ENCODE measurements at places on chromosomes 2 and 18.

GRCh38 chr2:141899740-141900139 lies 231.1 kb downstream of the LRP1B start:
- DNase-seq, result no peak

DNA sequence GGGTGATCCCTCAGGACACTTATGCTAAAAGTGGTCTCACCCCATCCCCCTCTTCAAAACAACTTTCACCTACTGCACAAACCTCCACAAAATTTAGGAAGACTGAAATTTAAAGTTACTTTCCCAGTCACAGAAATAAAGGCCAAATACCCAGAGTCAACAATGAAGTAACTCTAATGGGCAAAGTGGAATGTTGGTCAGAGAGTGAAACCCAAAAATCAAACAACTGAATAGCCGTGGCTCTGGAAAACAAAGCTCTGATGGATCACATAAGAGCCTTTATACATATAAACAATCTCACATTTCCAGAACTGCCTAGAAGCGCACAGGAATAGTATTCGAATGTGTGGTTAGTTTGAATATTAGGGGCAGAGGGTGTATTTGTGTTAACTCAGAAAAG lies 4.7 kb downstream of the ACVR1 start:
- no peak for DNase-seq

DNA sequence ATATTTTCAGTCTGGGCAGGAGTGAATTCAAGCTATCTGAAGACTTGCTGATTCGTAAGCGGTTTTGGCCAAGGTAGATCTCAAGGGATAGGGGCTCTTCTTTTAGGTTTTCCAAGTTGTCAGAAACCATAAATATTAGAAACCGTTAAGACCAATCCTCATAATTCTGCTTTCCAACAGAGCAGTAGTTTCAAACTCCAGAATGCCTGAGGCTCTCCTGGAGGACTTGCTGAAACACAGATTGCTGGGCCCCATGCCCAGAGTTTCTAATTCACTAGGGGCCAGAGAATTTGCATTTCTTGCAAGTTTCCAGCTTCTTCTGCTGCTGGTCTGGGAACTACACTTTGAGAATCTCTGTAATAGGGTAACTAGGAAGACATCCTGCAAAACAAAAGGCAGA lies 1855.7 kb upstream of the CELF4 start:
- DNase-seq, result no peak

DNA sequence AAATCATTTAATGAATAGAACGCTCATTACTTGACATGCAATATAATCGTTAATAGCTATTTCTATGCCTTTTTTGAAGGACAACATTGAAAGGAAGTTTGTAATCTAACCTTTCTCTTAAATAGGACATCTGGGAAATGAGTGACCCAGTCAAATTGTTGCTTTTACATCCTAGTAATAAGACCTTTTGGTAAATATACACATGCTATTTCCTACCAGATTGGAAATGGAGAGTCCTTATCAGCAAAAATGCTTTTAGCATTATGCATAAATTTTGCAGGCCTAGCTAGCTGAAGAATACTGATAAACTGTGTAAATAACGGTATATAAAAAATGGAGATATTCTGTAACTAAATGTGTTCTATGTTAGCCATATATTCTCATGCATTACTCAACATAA lies 567.3 kb upstream of the DSEL start:
- no peak for DNase-seq

GRCh38 chr2:128727404-128727803 lies 408.7 kb upstream of the HS6ST1 start:
- no peak for DNase-seq

DNA sequence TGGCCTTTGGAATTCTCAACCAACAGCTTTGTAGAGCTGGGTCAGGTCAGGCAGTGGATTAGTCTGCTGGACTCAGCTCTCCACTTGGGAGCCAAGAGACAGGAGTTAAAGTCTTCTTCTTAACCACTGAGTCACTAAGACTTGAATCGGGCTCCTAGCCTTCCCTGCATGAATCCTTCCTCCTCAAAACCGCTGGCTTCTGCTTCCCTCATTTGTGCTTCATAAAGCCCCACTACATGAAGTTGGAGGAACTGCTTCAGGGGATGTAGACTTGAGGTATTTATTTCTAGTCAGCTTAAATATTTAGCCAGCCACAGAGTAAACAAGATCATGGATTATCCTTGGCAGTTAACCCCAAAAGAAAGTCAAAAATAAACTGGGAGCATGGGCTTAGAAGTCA lies 536.3 kb upstream of the TNP1 start:
- DNase-seq, result no peak

GRCh38 chr2:71618327-71619113 lies 165.2 kb downstream of the DYSF start:
- no peak for DNase-seq

GRCh38 chr2:144233733-144234541 lies 286.0 kb downstream of the ZEB2 start:
- no peak for DNase-seq

DNA sequence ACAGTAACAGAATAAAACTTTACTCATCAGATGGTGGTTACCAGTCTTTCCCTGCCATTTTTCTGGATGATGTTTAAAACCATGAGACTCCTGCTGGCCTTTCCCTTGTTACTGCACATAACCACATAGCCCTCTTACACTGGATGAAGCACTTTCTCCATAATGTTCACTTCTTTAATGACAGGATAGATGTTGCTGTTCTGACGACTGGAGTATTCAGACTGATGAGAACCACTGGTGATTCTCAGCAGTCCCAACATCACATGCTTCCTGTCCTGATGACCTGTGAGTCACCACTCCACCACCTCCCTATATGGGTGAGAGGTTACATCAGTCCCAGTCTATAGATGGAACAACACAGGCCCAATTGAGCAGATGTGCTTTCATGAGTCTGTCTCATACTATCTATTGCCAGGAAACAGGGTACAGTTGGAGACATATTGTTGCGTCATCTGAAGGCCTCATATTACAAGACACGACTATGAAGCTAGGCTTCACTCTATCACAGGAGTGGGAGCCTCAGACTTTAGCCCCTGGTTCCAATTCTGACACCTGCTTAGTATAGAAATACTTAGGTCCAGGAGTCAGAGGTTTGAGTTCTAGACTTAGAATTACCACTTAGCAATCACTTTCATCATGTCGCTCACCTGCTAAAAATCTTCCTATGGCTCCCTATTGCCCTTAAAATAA lies 145.7 kb upstream of the KLF7 start:
- peak; percentile 36 for DNase-seq

DNA sequence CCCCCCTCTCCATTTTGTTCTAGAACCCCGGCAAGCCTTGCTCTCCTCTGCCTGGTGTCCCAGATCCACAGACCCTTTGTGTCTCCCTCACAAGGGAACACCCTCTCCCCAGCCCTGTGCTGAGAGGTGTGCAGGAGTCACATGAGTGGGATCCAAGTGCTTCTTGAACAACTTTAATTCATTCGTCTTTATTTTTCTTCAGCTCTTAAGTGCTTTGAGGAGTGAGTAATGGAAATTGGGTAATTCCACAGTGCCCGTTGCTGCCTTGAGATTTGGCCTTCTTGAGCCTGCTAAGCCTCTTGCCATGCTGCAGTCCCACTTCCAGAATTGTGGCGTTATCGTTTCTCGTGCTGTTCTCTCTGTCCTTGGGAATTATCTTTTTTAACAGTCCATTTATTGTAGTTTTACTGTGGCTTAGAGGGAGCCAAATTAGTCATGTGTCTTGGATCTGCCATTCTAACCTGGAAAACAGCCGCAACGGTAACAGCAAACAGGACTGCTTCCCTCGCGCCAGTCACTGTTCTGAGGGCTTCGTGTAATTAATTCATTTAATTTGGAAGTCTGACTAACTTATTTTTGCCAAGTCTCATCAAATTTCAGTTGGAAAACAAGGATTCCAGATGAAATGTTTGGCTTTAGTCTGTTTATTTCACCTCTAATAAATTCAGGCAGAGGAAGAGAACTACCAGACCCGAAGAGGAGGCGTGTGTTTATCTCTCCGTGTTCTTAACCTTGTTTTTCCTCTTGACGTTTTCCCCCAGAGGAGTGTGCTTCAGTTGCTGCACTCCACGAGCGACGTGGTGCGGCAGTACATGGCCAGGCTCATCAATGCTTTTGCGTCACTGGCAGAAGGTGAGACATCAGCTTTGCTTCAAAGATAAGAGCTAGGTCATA lies 72.0 kb downstream of the ARMC9 start:
- no peak for DNase-seq

DNA sequence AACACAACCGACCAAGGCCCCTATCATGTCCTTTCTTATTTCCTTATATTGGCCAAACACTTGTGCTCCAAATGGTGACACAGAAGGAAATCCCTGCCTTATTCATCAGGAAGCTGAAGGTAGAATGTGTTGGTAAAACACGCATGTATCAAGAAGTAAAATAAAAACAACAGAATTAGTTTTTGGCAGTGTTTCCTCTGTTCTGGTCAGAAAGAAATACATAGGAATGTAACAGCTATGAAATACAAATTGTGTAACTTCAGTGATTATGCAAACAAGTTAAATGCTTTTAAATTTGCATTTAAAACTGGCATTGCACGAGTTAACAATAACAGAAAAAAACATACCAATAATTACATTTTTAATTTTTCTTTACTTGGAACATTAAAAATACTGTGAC lies 19.3 kb downstream of the ST6GAL2 start:
- no peak for DNase-seq

DNA sequence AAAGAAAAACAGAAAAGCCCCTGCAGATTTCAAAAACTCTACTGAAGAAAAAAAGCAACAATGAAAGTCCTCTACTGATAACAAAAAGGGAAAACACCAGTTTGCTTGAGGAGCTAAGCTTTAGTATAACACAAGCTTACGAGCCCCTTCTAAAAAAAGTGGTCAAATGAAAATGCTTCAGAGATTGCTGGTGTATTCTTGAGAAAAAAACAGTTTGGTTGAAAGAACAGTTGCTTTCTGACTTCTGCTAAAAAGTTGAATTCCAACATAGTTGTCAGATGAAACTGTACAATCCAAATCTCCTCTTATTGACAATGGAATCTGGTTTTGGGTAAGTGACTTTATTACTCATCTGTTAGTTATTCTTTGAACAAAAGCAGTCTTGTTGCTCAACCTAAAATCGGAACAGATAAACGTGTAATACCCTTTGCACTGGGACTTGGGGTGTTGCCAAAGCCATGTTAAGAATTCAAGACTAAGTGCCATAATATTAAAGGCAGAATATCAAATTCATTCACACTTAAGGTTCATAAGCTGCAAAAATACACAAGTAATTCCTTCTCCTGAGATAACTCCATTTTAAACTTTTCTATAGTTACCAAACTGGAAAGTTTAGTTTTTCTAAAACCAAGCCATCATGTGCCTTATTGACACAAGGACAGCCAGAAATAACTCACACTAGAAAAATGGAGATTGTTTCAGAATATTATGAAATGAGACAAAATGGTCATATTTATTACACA lies 45.3 kb upstream of the SPAG16 start:
- DNase-seq, result no peak

- no peak for DNase-seq
These were observed 172.5 kb downstream of the PDE11A start for GRCh38 chr2:177900082-177900481.

GRCh38 chr2:20224164-20224715 lies 690 bp downstream of the SDC1 start:
- no peak for DNase-seq

- DNase-seq, result no peak
These were observed 585.1 kb downstream of the ZEB2 start for GRCh38 chr2:143934626-143935481.

DNA sequence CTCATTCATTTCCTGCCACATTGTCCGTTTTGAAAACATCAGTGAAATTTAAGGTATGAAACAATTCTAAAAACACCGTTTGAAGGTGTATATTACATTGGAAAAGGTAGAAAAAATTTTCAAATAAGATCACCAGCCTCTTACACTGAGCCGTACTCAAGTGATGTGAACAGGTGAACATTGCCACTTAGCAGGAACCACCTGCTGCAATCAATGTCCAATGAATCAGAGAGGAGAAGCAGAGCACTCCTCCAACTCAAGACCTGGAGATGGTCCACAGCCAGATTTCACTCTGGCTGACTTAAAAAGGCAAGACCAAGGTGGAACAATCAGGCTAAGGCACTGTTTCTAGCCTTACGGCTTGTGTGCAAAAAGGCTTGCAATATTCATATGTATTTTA lies 110.3 kb upstream of the TTN start:
- DNase-seq, result no peak

GRCh38 chr2:127778850-127779249 lies 32.1 kb downstream of the WDR33 start:
- no peak for DNase-seq

GRCh38 chr18:65409261-65409660 lies 341.6 kb upstream of the CDH7 start:
- no peak for DNase-seq

GRCh38 chr18:8279346-8279745 lies 329.9 kb upstream of the RAB12 start:
- no peak for DNase-seq

DNA sequence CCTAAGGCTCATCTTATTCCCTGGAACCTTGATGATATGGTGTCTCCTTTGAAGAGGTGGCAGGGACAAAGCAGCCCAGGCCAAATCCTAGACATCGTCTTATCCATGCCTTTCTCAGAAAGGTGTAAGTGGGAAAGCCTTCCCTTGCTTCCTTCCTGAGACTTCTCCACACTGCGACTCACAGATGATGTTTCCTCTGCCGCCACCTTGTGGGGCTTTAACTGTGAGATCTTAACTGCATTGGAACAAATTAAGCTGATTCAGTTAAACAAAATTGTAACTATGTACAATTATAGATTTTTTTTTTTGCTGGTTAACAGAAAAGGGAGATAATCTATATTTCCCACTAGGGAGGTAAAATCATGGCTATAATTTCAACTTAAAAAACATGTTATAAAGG lies 10.0 kb upstream of the GCA start:
- no peak for DNase-seq

GRCh38 chr18:48662011-48662661 lies 123.3 kb downstream of the CTIF start:
- DNase-seq, result no peak

DNA sequence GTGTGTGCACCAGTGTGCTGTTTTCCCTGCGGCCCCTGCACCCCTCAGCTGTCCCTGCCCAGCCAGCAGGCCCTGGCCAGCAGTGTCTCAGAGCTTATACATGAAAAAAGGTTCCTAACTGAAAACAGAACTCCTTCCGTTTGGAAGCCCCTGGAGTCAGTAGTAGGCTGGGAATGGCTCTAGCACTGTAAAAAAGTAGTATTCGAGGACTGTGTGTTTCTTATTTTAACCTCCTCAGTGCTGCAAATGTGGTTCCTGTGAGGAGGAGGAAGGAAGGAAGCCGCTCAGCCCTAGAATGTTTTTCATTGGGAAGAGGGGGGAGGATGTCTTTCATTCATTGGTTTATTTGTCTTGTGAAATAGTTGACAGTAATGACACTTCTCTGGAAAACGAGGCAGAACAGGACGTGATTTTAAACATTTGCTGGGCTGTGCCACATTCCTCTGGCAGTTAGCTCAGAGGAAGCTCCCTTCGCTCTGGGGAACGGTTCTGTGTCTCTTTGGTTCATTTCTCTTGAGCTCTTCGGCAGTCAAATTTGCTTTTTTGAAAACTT lies 103.5 kb downstream of the SPTBN1 start:
- no peak for DNase-seq

DNA sequence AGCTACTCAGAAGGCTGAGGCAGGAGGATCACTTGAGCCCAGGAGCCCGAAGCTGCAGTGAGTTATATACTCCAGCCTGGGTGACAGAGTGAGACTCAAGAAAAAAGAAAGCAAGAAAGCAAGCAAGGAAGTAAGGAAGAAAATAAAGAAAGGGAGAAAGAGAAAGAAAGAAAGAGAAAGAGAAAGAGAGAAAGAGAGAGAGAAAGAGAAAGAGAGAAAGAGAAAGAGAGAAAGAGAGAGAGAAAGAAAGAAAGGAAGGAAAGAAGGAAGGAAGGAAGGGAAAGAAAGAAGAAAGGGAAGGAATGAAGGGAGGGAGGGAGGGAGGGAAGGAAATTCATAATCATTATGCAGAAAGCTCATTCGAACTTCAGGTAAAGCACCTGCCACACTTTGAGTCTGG lies 33.9 kb downstream of the KIF3C start:
- no peak for DNase-seq

Measured in activated naive CD8-positive, alpha-beta T cell treated with anti-CD3 and anti-CD28 coated beads, Interleukin-2, amount 50 U/mL, for 24 hours (primary cell).